ENCODE measurements at places on chromosomes 5 and 9.

DNA sequence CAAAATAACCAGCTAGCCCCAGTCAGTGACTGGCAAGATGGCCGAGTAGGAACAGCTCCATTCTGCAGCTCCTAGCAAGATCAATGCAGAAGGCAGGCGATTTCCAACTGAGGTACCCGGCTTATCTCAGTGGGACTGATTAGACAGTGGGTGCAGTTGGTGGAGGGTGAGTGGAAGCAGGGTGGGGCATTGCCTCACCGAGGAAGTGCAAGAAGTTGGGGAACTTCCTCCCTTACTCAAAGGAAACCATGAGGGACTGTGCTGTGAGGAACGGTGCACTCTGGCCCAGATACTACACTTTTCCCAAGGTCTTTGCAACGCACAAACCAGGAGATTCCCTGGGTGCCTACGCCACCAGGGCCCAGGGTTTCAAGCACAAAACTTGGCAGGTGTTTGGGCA lies 9.6 kb upstream of the BTNL8 start:
- DNase-seq: no peak

GRCh38 chr9:18730241-18730640 lies 256.3 kb downstream of the ADAMTSL1 start:
- no peak for DNase-seq

DNA sequence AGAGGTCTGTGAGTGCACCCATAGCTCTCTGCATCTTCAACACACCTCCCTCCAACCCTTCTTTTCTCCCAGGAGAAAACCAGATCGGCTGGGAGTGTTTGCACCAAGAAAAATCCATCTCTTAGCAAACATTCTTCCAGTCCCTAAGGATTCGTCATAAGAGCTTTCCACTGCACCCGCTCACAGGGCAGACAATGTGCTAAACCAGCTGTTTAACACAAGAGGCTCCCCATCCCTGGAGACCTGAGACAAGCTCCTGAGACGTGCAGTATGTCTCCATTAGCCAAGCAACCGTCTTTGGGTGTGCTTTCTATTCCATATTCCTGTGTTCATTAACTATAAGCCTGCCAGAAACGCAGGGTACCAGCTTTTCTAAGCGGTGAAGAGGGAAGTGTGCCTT lies 93.6 kb upstream of the ZNF462 start:
- DNase-seq: no peak

GRCh38 chr5:167786871-167787578 lies 504.4 kb upstream of the WWC1 start:
- DNase-seq: no peak

DNA sequence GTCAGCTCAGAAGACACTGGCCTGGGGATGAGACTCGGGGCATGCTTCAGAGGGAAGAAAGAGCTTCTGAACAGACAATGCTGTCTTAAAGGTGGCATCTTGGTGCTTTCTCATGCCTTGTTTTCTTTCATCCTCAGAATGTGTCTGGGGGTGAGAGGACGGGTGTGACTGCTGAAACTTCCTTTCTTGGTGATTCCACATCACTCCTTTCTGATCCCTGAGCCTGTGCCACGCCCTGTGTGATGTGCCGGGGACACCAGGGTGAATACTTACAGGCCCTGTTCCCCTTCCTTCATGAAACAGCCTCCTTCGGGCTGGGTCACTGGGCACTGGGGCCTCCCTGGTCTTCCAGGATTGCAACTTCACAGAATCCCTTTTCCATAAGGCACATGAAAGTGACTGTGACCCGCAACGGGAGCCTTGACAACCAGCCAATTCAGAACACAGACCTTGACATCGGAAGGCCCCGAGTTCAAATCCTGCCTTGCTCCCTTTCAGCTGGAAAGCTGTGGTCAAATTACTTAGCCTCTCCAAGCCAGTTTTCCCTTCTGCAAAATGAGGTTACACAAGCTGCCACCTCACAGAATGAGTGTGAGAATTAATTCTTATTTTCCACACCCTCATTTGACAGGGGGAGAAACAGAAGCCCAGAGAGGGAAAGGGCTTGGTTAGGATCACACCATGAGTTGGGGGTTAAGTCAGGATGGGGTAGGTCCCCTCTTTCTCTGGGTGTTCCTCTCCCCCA lies 44.1 kb upstream of the IL17B start:
- no peak for DNase-seq

DNA sequence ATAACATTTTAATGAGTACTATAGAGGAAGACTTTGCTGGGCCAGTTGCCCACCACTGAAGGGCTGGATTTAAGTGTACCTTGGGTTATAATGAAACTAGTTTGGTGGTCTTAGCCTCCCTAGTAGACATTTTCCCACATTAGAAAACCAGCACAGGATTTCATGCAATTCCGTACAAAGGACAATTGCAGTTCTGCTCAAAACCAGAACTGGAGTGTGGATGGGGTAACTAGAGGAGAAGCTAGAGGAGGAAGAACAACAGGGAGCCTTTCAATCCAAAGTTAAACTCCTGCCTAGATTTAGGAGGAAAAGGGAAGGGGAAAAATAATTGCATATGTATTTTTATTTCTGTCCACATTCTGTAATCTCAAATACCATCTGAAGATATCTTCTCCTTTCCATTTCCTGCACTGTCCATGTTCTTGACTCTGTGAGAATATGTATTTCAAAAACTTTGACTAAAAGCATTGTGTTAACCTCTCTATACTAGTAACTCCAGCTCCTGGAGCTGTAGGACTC lies 97.5 kb upstream of the SSBP2 start:
- no peak for DNase-seq

- DNase-seq: no peak
Observed at GRCh38 chr9:113957821-113958341, 81.8 kb downstream of the ZNF618 start.

DNA sequence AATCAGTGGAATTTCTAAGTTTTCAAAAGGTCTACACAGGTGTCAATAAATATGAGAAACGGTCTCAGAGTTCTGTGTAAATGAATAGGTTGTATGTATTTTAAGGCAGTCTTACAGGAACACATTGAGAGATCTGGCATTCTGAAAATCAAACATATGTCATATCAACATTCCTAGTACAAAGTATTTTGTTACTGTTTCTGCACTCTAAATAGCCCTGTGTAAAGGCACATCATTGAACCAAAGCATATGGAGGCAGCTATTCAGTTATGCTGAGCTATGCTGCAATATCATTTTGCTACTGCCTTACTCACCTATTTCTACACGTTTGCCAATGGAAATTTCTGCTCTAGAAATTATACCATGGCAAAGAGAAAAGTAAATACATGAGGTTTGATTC lies 379.1 kb downstream of the KIAA0825 start:
- no peak for DNase-seq

- DNase-seq: no peak
Observed at GRCh38 chr5:171657473-171657872, 128.1 kb upstream of the SMIM23 start.

- no peak for DNase-seq
Observed at GRCh38 chr9:18020121-18020745, 441.4 kb downstream of the SH3GL2 start.

DNA sequence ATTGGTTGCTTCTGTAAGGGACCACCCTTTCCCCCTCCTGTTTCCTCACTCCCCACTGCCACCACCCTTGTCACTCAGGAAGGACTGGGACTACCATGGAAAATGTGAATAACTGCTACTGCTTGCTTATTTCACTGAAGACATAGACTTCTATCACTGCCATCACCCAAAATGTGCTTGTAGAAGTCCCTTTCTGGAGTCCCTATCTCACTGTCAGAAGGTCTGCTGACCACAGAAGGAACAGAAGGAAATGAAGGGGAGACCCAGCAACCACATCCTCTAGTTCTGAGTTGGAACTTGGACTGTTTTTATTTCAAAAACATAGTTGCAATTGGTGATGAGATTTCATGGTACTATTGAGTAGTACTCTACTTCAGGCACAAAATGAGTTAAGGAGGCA lies 122.5 kb downstream of the NPR3 start:
- no peak for DNase-seq

GRCh38 chr9:96638606-96639364 lies 16.3 kb downstream of the PRXL2C start:
- no peak for DNase-seq

DNA sequence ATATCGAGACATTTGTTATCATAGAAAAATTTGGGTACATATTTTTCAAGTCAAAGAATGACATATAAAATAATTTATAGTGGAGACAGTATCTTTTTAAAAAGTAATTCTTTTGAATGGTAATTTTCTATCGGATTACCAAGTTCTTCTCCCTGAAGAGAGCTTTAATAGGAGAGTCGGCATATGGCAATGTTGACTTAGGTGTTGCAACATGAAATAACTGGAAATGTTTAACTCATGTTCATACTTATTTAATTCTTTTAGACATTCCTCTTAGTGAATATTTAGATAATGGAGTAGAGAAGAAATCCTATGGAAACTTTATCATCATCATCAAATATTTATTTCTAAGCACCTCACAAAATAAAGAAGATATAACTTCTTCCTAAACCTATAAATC lies 118.2 kb upstream of the CTNND2 start:
- DNase-seq: no peak

- no peak for DNase-seq
Observed at GRCh38 chr9:15612962-15613361, 60.1 kb downstream of the CCDC171 start.

- DNase-seq: no peak
Observed at GRCh38 chr9:104091116-104091515, 3.0 kb upstream of the SMC2 start.

DNA sequence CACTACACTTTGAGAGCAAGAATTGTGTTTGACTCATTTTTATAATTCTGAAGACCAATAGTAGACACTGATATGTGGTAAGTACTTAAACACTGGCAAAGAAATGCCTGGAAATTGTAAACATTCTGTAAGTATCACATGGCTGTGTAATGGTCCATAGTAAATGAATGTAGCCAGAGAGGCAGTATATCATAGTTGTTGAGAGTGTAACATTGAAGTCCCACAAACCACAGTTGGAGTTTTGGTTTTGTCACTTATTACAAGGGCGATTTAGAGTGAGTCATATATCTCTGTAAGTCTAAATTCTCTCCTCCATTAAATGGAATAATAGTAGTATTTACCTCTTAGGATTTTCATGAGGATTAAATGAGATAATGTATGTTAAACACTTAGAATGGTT lies 181.1 kb upstream of the MEF2C start:
- no peak for DNase-seq

GRCh38 chr5:68251386-68251785 lies 35.8 kb downstream of the PIK3R1 start:
- DNase-seq: no peak

- DNase-seq: peak; percentile 38
Observed at GRCh38 chr5:177005619-177006264, 837 bp downstream of the UIMC1 start.

- no peak for DNase-seq
Observed at GRCh38 chr9:38276771-38277439, 115.6 kb upstream of the ALDH1B1 start.

- DNase-seq: no peak
Observed at GRCh38 chr9:125479846-125480615, 218.4 kb downstream of the GAPVD1 start.

GRCh38 chr5:37565062-37565670 lies 186.0 kb downstream of the WDR70 start:
- DNase-seq: no peak

DNA sequence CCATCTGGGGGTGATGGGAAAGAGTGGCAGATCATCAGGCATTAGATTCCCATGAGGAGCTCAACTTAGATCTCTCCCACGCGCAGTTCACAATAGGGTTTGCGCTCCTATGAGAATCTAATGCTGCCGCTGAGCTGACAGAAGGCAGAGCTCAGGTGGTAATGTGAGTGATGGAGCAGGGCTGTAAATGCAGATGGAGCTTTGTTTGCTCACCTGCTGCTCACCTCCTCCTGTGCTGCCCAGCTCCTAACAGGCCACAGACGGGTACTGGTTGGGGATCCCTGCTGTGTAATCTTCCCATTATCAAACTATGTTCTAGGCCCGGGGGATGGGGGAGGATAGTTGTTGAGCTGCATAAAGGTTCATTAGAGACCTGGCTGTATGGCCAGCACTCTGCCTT lies 58.4 kb downstream of the UGCG start:
- no peak for DNase-seq

GRCh38 chr5:98398465-98398864 lies 375.0 kb upstream of the RGMB start:
- DNase-seq: no peak

DNA sequence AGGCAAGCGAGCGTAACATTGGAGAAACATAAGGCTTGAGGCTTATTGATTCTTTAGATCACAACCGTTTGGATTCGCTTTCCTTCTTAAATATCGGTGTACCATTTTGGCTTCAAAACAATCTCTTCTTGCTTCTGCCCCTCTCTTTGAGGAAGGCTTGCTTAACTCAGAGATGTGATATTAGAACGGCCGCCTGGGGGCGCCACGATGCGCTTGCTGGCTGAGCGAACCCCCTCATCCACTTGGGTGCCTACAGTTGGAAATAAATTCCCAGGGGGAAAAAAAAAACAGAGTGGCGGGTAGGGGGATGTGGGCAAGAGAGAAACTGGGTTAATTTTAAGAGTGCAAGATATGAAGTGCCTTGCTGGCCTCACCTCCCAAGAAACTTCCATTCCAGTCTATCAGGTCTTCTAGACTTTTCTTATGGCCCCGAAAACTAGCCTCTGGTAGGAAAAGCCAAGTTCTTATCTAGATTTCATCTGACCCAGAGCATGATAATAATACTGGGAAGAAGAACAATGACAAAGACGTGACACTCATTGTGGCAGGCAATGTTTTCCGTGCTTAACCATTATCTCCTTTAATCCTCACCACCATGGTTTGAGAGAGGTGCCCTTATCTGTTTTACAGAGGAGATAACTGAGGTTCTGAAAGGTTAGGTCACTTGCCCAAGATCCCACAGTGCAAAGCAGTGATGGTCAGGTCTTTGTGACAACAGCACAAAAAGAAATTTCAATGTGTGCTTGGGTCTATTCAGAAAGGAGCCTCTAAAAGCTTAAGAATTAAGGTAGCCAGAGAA lies 115.8 kb downstream of the DPYSL3 start:
- DNase-seq: no peak

GRCh38 chr9:127930231-127931091 lies at the start of gene PIP5KL1:
PIP5KL1 (minus strand) TSS chr9:127930777; CDS start chr9:127930752, 25 bp downstream.
- peak; percentile 74 for DNase-seq

DNA sequence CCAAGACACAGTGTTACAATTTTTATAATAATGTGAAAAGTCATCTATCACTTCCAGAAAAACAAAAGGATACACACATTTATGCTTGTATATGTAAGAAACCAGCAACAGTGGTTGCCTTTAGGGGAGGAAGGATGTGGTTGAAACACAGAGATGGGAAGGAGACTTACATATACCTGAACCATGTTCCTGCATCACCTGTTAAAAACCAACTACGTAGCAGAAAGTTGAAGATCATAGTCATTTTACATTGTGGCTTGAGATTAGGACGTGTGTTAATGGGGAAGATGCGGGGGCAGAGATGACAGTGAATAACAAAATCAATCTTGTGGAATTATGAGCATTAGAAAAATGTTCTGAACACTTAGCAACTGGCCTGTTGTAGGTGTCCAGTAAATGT lies 307.3 kb downstream of the MLLT3 start:
- DNase-seq: peak; percentile 13

- no peak for DNase-seq
Observed at GRCh38 chr9:106830527-106831150, 32.3 kb upstream of the ZNF462 start.

DNA sequence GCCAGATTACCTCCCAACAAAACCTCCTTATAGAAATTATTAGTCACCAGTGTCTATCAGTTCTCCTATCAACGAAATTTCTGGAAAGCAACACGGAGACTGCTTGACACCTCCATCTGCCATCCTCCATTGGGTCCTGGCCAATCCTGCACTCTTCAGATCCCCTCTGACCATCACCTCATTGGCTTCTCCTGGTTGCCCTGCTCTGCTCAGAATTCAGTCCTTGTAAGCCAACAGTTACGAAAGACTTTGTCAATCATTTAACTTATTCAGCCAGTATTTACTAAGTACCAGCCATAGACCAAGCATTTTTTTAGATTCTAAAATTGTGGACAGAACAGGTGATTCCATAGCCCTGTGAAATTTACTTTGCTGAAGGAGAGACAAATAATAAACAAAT lies 228.5 kb downstream of the MARCHF11 start:
- no peak for DNase-seq
